ENCODE measurements at places on chromosomes 3 and 15.
A peak's percentile ranks its signal among the peaks of the same experiment; 100 is the strongest.

GRCh38 chr3:69360690-69361089 is 25.2 kb downstream of the FRMD4B start:
- no peak for DNase-seq

GRCh38 chr3:18237251-18238005 is 187.7 kb downstream of the SATB1 start:
- DNase-seq = peak; percentile 45

DNA sequence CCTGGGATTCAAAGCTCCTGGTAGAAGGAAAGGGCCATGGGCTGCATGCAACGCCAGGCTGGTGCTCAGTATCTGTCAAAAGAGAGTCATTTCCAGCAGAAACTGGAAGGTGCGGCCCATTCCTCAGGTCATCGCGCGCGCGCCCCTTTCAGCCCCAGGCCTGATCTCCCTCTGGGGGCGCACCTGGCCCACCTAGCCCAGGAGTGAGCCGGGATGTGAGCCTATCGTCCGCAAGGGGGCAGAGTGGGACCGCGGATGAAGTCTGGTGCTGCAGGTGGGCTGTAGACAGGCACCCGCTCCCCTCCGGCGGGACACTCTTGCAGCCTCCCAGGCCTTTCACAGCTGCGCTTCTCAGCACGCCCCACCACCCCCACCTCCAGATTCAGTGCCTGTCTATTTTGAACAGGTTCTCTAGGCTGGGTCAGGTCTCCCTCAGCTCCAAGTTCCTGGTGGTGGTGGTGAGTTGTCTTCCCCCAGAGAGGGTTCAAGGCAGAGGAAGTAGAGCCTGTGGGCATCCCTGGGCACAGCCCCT is 5.8 kb upstream of the RPL29 start:
- DNase-seq = peak; percentile 69

DNA sequence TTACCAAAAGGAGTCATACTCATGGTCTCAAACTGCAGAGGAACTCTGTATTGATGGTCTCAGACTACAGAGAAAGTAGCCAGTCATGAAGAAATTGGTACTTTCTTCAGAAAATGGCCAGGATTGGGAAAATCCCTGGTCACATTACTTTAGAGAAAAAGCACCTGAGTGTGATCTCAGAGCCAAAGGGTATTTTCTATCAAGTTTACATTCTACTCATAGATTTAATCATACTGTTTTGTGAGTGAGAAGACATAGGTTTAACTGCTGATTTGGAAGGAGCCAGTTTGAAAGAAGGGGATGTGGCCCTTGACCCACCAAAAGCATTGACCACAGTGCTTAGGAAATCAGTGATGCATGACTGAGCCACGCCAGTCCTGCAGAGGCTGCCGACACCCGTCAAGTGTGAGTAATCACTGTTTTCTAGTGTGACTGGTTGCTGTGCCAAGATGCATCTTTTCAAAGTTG is 203.6 kb downstream of the AKAP13 start:
- DNase-seq = no peak

DNA sequence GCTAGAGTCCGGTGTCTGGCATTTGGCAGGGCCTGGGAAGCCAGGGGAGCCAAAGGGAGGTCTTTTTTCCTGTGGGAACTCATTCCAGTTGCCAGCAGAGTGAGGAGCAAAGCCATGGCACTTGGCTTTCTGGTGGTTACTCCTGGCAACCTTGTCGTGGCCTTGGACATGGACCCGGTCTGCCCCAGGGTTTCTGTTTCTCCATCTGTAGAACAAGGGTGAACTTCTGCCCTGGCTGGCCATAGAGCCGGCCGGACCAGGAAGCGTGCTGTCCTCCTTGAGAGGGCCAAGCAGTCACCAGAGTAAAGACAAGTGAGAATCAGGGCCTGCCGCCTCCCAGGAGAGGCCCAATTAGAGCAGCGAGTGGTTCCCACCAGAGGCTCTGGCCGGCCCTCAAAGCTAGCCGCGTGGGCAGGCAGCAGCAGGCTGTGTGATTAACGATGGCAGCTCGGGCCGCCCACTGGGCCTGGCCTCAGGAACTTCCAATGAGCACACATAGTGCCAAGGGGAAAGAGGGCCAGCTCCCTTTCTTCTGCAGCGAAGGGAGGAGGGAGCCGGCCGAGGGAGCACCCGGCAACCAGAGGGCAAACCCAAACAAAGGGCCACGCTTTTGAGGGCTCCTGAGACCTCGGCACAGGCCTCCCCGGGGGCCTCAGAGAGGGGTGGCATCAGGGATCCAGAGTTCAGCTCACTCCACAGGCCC is 29.1 kb upstream of the ELP6 start:
- DNase-seq = no peak

GRCh38 chr3:58898513-58898912 is 151.3 kb downstream of the CFAP20DC start:
- no peak for DNase-seq

DNA sequence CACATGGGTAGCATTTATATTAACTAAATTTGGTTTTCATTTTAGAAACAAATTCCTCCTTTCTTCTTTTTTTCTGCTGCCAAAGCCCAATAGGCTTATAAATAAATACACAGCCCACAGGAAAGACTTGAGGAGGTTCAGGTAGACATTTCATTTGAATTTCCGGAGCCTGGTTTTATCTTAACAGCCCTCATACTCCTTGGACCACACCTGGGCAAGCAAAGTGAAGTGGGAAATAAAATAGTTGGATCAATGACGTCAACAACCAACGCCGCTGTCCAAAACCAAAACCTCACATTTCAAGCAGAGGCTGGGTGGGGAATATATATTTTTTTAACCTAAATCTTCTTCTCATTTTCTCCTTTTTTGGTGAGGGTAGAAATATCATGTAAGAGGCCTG is 53.2 kb downstream of the RFTN1 start:
- DNase-seq = no peak

- no peak for DNase-seq
Observed at GRCh38 chr3:132661101-132661500, 972 bp downstream of the UBA5 start.

DNA sequence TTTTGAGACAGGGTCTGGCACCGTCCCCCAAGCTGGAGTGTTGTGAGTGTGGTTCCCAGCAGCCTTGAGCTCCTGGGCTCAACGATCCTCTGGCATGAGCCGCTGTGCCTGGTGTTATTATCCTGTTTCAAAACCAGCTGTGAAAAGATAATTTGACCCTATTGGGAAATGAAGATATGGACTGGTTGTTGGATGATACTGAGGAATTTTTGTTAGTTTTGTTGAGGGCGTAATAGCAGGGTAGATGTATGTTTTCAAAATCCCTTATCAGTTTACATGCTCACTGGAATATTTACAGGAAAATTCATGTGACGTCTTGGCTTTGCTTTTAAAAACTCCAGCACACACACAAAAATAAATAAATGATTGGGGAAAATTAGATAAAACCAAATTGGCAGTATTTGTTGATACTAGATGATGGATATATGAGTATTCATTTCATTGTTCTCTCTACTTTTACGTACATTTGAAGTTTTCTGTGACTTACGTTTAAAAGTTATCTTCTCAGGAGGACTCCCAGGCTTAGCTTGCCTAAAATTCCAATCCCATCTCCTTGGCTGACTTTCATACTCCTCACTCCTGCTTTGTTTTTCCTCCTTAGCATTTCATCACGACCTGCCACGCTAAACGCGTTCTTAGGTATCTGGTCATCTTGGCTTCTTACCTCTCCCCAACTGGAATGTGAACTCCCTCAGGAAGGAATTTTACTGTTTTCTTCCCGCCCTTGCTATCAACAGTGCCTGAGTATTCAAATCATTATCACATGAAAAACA is 56.8 kb upstream of the TFRC start:
- DNase-seq = no peak

- DNase-seq = no peak
Observed at GRCh38 chr3:24235121-24235520, 259.5 kb downstream of the THRB start.

- no peak for DNase-seq
Observed at GRCh38 chr3:6516143-6516542, 344.8 kb upstream of the GRM7 start.

DNA sequence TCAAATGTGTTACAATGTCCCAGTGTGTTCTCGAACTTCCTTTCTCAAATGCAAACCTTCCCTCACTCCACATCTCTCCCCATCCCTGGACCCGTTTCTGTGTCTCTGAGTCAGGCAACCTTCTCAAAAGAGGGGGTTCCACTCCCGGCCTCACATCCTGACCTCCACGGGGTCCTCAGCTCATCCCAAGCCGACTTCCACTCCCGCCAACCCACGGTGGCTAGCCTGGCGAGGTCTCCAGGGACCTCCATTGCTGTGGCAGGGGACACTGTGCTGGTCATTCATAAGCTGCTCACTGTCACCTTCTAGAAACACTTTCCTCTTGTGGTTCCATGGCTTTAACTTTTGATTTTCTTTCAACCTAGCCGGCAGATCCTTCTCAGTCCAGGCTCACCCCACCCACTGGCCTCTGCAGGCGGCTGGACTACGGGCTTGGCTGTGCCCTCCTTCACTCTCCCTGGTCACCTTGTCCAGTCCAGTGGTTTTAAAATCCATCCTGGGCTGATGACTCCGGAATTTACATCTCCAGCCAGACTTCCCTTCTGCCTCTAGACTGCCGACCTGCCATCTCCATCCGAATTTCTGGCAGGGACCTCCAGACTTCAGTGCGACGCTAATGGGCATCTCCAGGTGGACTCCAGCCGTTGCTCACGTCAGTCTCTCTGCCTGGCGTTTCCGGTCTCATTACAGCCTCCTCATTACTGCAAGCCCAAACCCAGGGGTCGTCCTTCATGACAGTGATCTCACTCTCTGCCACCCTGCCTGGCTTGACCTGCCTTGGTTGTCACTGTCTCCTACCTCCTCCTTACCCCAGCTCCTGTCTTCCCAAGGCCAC is 20.0 kb downstream of the ABTB1 start:
- DNase-seq = no peak

DNA sequence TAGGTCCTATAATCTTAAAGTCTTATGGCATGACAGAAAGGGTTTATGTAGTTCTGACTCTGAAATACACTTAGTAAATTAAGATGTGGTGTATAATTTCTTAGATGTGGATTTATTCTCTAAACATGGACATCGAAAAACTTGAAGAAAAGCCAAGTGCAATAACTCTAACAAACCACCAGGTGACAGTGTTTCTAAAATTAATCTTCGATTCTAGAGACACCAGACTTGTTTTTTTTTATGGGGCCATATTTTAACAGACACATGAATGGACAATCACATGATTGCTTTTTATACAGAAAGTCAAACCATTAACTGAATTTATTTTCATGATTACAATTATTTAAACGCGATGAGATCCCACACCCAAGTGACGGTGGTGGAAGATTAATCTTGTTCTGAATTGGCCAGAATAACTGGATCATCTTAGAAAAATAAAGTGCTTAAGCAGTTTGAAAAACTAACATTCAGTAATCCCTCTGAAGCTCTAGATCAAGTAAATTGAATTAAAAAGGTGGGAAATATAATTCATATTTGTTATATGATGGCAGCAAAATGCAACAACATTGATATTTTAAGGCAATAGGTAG is 305.1 kb downstream of the LSAMP start:
- DNase-seq = peak; percentile 60

DNA sequence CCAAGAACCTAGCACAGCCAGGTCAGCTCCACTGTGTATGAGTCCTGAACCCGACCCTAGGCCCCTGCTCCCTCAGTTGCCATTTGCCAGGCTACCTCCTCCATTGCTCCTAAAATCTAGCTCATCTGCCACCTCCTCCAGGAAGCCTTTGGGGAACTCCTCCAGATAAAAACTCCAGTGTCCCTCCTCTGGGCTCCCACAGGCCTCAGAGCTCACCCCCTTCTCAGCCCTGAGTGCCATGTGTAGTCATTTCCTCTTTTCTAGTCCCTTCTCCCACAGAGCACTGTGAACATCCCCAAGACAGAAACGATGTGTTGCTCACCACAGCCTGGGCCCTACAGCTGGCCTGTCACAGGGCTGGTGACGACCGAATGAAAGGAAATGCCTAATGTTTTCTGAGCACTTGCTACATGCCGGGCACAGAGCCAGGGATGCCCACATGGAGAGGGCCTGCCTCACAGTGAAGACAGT is 61.0 kb downstream of the IQSEC1 start:
- DNase-seq = no peak

DNA sequence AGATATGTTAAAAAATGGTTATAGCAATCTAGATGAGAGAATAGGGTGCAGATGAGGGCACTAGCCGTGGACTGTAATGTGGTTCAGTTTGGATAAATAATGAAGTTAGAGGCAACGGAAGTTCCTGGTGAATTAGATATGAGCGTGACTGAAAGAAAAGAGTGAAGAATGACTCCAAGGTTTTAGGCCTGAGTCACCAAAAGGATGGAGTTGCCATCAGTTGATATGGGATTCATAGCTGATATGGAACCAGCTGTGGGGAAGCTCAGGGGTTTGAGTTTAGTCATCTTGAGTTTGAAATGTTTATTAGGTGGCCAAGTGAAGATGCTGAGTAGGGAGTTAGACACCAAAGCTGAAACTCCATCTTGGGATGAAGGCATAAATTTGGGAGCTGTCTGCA is 66.2 kb downstream of the SSR3 start:
- DNase-seq = no peak

DNA sequence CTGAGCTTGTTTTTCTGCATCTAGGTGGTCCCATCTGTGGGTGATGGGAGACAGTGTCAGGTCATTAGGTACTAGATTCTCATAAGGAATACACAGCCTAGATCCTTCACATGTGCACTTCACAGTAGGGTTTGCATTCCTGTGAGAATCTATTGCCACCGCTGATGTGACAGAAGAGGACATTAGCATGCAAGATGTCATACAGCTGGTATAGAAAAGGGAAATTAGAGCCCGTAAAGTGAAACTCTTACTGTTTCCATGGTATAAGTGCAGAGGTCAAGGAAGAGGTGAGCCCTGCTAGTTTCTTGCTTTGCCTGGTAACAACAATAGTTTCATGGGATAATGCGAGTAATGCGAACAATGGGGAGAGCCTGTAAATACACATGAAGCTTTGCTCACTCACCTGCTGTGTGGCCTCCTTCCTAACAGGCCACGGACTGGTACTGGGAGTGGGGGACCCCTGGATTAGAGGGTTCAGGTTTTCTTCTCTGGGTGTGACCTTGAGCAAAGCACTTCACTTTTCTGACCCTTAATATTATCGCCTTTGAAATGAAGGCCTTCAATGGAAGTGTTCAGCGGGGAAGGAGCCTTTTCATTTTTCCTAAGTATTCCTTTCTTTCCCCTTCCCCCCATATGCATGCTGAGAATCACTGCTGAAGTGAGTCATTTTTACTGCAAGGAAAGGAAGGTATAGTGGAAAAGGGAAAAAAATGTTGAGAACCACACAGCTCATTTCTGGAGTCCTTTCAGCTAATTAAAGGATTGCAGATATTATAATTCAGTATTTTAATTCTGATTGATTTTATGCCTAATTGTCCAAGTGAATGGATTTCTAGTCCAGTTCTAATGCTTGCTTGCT is 286.4 kb downstream of the UBE2E2 start:
- DNase-seq = no peak

DNA sequence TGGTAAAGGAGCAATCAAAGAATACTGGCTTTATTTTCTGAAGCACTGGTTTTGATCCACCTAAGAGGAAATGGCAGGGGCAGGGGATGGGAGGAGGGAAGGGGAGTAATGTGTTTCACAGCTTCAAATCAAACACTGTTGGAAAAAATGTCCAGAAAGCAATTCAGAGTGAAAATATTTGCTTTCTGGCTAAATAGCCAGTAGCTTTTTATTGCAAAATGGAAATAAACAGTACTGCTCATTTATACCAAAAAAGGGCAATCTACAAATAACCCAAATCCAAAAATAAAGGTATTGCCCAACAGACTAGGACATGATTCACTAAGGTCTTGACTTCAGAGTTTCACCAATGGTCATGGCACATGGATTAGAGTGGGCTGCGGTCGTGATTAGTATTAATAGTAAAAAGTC is 279.3 kb upstream of the THBS1 start:
- no peak for DNase-seq

- no peak for DNase-seq
Observed at GRCh38 chr3:69422751-69423150, 36.9 kb upstream of the FRMD4B start.

GRCh38 chr15:67831363-67831762 is 6.1 kb downstream of the SKOR1 start:
- DNase-seq = no peak

Measured in NCI-H1436 (cell line).